NCI-H2081 (cell line): ENCODE measurements at places on chromosomes 2 and 18.

DNA sequence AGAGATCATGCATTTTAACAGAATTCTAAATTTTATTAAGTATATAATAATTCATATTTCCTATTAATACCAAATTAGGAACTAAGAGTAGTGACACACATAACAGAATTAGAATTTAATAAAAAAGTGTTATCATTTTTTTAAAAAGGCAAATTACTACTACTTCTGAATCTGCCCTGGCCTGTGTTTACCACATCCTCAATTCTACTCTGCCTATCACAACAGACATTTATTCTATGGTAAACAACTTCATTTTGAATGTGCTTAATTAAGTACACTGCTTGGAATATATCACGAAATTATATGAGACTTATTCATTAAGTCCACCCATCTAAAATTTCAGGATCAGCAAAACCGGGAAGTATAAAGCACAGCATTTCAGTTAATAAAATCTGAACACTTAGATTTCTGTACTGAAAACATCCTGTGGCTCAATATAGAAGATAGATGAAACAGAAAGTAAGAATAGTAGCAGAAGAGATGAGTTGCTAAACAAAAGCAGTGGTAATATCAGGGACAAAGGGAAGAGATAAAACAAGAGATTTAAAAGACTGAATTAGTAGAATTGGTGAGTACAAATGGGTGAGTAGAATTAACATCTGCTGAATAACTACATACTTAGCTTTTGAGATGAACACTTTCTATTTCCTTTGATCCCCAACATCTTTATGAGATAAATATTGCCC, 3.7 kb downstream of the SMC6 start:
- no peak for DNase-seq

GRCh38 chr2:19711470-19712372, 190.1 kb downstream of the TTC32 start:
- peak; percentile 75 for DNase-seq

DNA sequence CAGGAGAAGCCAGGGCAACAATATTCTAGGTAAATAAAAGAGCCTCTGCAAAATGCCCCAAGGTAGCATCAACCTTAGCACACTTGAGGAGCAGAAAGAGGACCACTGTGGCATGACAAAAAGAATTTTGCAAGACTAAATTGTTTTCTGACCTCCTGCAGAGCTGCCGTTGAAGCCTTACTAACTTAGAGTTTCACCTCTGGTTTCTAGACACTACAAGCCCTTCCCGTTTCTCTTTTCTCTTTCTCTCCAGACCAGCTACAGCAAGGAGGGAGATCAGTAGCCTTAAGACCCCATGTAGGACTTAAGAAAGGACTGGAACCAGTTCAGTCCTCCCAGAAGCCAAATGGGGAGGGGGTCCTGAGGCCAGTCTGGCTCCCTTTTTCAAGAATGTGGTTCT, 73.3 kb upstream of the SP3 start:
- DNase-seq = no peak

DNA sequence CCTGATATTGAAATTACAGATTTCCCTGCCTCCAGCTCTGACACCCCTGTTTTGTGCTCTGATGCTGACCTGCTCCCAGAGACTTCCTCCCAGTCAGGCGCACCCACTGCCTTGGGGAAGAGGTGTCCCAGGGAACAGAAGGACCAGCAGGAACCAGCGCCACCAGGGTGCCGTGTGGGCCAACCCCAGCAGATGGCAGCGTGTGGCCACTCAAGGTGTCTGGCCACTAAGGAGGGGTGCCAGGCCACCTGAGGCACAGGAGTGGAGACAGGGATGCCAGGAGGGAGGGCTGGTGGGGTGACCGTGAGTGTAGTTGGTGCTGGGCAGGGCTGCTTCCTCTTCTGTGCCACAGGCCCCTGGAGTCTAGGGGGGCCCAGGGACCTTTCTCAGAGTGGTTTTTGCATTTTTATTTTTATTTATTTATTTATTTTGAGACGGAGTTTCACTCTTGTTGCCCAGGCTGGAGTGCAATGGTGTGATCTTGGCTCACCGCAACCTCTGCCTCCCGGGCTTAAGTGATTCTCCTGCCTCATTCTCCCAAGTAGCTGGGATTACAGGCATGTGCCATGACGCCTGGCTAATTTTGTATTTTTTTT, 56.0 kb downstream of the TEX44 start:
- peak; percentile 58 for DNase-seq

DNA sequence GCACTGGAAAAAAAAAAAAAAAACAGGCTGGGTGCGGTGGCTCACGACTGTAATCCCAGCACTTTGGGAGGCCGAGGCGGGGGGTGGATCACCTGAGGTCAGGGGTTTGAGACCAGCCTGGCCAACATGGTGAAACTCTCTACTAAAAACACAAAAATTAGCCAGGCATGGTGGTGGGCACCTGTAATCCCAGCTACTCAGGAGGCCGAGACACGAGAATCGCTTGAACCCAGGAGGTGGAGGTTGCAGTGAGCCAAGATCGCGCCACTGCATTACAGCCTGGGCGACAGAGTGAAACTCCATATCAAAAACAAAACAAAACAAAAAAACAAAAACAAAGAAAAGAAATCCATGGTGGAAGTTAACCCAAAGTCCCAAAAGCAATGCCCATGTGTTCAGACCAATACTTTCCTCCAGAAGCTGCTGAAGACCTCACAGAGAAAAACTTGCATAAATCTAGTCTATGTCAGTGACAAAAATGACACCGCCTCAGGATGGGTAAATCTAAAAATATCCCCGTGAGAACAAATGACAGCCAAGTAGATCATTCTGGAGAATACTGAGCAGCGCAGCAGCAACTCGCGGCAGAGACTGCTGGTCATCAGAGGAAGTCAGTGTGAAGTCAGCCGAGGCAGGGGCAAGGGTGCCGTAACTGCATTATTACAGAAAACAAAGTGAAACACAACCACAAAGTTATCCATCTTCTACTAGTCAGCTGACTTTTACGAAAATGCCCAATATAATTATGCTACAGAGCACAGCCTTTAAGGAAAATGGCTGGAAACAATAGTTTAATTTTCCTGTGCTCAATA, 41.0 kb downstream of the LPIN2 start:
- no peak for DNase-seq

DNA sequence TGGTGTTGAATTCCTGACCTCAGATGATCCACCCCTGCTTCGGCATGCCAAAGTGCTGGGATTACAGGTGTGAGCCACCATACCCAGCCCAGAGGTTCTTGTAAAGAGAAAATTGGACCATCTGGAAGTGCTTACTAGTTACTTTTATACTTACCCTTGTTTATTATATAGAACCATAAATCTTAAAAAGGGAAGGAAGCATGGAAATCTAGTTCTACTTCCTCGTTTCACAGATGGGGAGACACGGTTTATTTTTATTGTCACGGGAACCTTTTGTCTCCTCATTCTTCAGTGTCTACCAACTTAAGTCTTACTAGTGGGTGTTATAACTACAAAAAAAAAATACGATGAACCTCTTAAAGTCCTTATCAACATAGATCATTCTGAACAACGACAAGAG, 45.8 kb upstream of the PDK1 start:
- no peak for DNase-seq

GRCh38 chr2:26464390-26465265, 13.3 kb downstream of the OTOF start:
- no peak for DNase-seq

DNA sequence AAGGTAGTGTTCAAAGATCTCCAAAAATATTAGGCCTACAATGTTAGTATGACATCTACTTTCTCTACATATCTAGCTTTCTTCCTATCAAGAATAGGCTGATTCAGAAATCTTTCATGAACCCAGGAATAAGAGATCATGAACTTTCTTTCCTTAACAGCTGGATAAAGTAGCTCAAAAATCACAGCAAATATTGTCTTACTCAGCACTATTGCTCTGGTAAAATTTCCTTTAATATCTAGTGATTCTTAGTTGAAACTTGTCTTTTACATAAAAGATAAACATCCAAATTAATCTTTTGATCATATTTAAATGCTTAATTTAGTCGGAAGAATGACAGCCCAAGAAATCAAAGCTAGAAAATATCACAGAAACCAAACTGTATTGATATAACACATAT, 131.9 kb downstream of the NOL4 start:
- no peak for DNase-seq

DNA sequence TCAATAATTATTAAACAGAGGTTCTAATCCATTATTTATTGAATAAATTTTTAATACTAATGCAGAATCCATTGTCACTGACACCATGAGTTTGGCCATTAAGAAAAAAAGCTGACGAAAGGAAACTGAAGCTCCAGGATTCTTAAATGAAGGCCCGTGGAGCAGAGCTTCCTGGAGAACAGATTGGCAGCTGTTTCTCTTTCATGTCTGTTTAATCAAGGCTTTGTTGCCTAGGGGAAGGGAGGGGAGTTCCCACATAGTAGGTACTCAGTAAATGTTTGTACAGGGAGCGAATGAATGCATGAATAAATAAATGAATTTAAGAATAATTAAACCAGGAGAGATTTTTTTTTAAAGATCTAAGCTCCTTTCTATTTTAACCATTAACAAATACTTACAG, 315.1 kb upstream of the KLHL29 start:
- DNase-seq = peak; percentile 95

DNA sequence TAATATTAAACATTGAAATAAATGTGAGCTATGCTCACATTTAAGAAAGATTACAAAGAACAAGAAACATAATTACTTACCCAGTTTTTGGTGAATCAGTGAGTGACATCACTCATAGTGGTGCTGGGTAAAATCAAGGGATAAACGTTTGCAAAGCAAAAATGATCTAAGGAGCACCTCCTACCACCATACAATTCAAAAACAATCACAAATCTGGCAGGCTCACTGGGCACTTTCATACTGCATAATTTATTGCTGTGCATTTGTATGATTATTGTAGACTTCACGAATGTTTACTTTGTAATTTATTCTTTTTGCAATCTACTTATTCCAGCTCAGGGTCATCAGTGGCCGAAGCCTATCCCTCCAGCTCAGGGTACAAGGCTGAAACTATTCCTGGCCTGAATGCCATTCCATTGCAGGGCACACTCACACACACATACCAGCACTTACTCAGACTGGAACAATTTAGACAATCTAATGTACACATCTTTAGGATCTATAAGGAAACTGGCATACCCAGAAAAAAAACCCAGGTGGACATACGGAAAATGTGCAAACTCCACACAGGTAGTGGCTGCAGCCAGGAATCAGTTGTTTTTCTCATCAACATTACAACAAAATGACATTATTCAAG, 34.4 kb downstream of the AFTPH start:
- DNase-seq = peak; percentile 21

DNA sequence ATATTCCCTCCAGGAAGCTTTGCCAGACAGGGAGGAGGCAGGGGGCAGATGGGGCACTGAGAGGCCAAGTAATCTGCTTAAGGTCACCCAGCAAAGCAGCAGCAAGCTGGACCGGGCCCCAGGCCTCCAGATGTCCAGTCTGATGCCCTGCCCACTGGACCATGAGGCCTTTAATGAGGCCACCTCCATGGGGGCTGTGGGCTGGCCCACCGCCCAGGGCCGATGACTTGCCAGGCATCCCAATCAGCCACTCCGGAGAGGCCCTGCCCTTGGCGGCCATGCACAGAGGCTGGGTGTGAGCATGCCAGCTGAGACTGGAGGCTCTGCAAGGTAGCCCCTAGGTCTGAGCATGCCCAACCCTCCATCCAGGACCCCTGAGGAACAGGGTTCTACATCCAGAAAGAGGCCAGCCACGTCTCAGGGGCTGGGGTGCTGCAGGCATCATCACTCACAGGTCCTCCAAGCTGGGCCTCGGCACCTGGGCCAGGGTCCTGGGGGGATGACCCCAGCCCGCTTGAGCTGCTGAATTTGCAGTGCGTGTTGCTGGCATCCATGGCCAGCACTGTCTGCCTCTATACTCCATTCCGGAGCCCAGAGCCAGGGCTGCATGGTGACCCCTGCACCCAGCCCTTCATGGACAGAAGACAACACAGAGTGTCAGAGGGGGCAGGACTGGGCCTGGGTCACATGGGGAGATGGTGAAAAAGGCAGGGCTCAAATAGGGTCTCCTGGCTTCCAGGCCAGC, 164.2 kb downstream of the INHBB start:
- DNase-seq = no peak
